Stimulated activated CD4-positive, alpha-beta T cell treated with anti-CD3 and anti-CD28 coated beads, Interleukin-1b, Interleukin-23, amount 100 ng/mL, for 1 hour (primary cell): ENCODE measurements at places on chromosomes 6 and 20.

DNA sequence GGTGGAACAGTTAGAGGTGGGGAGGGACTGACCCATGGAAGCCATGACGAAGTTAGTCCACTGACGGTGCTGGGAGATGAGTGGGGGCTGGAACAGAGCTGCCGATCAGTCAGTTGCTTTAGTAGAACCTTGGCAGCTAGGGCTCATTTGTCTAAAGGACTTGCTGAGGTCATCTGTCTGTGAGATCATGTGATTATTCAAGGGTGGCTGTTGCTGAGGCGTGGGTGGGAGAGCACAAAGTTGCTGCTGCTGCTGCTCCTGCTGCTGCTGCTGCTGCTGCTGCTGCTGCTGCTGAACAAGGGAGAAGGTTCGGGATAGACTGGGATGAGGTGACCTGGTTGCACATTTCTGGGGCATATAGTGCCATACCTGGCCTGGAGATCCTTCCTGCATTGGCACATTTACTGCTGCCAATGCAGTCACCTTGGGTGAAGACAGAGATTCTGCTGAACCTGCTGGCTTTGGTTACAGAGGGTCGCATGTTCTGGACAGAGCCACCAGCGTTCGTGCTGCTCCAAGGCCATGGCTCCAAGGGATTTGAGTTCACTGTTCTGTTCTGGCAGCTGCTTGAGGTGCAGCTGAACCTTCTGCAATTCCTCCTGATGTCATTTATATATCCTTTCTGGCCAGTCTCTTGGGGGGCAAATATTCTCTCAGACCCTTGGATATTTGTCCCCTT lies 840.5 kb downstream of the HACE1 start:
- no peak for DNase-seq

DNA sequence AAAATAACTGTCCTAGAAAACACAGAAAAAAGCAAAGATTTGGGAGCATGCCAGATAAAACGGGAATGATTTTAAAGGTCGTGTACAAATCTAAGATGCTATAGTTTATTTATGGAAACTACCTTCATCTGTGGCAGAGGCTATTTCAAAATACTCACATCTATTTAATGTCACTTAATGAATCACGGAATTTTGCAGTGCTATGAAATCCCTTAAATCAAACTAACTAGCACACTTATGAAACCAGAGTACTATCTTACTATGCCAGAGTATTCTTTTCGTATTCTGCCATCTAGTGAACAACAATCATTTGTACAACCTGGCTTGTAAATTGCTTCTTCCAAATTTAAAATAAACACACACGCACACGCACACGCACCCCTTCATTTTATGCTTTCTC lies 77.9 kb upstream of the BMP5 start:
- DNase-seq, result no peak

DNA sequence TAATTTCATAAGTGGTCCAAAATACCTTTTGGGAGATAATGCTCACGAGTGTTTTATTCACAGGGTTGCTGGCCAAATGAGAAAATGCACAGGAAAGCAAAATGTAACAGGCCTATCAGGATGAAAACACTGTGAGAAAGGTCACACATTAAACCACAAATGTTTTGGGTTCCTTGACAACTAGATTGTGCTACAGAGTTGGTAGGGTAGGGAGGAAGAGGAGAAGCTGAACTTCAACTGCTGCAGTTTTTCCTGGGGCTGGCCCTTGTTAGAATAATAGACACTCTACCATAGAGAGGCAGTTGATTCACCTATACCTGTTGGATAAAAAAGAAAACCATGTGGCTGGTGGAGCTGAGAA lies 28.1 kb upstream of the PAQR8 start:
- DNase-seq, result no peak

GRCh38 chr6:44010411-44011349 lies 116.6 kb downstream of the MRPL14 start:
- DNase-seq, result no peak

GRCh38 chr6:22596011-22596410 lies 26.6 kb downstream of the HDGFL1 start:
- DNase-seq, result no peak

GRCh38 chr6:44478591-44479254 lies 91.2 kb downstream of the CDC5L start:
- DNase-seq, result no peak

DNA sequence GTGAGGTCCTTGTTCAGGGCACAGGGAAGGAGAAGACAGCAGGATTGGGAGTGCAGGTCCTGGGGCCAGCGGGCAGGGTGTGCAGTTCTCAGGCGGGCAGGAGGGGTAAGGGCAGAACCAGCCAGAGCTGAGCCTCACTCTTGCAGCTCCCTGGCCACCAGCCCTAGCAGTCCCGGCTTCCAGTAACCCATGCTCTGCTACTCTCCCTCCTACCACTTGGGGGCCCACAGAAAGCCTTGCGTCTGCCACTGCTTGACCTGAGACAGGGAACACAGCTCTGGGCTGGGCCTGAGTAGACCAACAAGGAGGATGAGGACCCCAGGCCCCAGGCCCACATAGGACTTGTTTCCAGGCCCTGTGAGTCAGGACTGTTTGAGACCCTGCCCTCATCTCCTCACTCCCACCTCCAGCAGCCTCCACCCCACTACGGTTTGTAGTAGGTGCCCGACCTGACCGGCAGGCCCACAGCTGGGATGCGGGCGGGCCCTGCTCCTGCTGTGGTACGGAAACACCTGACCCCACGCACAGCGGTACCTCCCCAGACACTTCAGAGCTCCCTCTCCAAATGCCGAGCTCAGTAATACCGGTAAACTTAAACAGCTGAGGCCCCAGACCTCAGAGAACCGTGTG lies 39.2 kb downstream of the KCNK5 start:
- DNase-seq, result no peak

DNA sequence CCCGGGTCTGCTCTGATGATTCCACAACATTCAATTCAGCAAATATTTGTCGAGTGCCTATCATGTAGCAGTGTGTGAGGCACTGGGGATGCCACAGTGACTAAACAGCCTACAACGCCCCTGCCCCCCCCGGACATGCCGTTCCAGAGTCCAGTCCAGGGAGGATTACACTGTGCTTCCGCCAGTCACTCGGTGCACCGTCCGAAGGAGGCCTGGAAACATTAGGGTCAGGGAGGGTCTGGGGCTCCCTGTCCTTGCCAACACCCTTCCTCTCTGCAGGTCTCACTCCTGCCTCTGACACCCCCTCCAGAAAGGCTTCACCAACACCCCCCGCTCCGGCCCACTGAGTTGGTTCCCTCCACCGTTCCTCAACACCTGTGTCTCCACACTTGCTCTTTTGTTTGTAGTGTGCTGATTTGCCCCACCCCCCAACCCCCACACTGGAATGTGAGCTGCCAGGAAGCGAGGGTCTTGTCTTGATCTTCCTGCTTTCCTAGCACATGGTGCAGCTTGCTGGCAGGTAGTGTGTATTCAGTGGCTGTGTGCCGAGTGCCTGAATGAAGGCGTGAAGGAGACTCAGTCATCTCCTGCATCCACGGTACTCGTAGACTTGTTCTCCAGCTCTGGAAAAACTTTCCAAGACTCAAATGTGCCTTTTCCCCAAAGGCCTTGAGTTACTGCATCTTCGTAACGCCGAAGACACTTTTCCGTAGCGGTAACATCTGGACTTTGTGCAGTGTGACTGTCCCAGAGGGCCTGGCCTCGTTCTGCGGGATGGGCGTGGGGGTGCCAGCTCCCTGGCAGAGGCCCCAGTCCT lies 150.4 kb downstream of the ZDHHC14 start:
- DNase-seq, result no peak

DNA sequence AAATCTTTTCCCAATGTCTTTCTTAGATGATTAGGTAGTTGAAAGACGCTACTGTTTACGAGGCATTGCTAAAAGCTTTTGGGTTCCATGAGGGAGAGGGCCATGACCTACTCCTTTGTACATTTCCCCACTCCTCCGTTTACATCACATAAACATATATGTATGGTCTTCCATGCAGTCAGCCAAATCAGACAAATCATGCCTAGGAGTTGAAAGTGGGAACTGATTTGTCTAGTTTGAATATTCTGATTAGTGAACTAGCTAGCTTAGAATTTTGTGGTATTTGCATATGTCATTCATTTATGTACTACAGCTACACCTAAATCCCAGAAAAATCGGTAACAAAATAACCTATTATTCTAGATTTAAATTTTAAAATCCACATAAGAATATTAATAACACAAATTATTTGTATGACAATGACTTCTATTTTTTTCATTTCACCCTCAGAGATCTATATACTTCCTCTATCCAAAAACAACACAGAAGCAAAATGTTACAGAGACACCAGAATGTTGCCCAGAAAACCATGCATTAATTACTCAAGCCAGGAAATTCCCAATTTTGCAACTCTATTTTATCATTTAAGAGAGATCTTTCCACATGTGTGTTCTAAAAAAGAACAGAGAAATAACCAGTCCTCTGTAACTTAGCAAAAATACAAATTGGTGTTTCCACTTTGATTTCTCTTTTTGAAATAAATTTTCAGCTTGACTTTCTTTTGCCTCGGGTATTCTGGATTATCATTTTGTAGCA lies 231.9 kb downstream of the LAMA2 start:
- DNase-seq, result no peak

DNA sequence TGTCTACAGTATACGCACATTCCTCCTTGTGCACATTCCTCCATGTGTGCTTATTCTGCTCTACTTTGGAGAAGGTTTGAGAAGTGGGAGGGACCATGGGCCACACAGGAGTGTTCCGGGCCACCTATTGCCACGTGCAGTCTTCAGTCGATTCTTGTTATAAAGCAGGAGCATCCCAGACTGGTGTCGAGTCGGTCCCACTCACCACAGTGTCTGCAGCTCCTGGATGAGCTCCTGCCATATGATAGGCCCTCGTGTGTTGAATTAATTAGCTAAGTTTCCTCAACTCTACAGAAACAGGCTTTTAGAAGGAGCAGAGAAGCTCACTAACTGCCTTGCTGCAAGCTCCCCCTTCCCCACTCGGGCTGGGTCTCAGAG lies 22.6 kb downstream of the ENTPD6 start:
- DNase-seq, result no peak

DNA sequence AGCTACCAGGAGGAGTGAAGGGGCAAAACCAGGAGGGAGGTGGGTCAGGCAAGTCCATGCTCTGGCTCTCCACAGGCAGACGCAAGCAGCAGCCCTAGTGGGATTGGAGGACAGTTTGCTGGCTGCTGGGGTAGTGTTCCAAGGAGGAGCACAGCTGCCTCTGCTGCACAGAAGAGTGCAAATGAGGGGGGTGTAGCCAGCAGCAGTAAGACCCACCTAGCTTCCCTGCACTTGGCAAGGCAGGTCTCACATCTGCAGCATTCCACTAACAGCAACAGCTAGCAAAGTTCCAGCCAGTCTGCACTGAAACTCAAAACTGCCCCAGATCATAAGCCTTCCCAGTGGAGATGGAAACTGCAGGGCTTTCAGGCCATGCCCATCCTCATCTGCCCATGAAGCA lies 405.0 kb downstream of the UTRN start:
- no peak for DNase-seq

GRCh38 chr6:44258325-44258863 lies 1.1 kb upstream of the SLC35B2 start:
- DNase-seq, result no peak

DNA sequence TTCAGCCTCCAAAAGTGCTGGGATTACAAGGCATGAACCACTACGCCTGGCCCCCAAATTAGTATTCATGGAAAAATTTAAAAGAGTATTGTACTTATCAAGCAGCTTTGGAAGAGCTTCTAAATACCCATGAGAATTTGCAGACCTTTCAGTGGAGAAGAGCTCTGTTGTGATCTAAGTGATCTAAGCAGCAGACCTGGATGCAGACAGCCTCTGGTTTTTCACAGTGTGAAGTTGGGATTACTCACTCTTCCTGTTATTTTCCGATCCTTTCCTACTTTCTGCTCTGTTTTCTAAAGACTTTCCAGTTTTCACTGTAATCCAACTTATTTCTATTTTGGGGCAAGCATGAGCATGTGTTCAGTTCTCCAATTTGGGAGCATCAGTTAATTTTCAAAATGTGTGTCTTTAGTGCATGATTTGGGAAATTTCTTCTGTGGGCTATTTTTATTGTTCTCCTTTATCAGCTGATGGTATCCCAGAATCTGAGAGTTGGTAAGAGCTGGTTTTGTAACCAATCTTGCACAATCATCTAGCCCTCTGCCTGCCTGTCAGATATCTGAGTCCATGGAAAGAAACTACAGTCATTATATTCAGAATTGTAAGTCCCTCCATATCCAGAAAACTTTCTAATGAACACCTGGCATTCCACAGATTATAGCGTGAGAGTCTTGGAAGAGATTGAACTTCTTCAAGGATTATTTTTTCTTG lies 207.7 kb upstream of the DTNBP1 start:
- no peak for DNase-seq

DNA sequence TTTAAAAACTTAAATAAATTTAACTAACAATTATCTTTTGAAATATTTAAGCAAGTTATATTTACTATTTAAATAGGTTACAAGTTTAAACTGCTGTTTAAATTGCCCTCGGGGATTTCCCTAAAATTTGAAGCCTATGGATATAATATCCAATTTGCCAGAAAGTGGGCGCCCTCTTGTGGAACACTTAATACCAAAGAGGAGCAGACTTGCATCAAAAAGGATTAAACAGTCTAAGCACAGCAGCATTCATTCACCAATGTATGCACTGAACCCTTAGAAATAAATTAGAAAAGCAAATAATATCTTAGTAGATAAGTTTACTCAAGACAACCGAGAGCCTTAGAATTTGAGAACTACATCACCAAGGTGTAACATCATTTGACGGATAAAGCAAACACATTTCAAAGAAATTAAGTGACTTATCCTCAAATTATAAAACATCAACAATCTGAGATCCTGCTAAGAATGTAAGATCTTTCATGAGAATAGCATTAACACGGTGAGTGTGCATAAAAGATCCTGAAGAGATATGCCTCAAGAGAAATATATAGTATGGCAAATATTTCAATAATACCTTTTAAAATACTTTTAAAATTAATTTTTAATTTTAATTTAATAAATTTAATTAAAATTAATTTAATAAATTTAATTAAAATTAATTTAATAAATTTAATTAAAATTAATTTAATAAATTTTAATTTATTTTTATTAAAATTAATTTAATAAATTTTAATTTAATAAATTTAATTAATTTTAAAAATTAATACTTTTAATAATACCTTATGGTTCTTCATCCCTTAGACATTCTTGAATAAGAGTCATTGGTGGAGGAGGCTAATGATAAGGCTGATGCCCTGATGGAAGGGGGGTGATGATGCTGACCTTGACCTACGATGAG lies 11.5 kb upstream of the MEP1A start:
- no peak for DNase-seq

DNA sequence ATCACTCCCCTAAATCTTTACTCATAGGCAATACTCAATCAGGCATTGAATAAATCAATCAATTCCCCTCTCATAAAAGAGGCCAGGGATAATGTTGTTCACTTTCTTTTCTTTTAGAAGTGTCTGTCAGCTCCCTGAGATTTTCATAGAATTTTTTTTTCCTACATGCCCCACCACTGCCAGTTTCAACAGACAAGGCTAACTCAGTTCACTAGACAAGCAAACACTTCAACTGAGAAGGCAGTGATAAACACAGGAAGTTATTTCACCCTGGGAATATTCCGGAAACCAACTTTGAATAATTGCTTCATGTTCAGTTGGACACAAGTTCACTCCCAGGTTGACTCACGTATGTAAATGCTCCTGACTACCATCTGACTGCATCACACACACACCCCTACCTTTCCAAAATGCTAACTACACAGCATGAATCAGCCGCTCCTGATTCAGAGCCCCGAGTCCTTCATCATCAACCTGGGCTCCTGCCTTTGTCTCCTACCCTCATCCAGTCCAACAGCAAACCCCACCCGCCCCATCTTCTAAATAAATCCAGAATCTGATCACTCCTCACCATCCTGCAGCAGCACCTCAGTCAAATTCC lies 143.9 kb downstream of the BCAS1 start:
- no peak for DNase-seq

- no peak for DNase-seq
Observed at GRCh38 chr20:11445161-11445560, 472.5 kb upstream of the BTBD3 start.
